Cortex of kidney (tissue), 1 donor: ENCODE measurements at places on chromosomes 2 and 18.

DNA sequence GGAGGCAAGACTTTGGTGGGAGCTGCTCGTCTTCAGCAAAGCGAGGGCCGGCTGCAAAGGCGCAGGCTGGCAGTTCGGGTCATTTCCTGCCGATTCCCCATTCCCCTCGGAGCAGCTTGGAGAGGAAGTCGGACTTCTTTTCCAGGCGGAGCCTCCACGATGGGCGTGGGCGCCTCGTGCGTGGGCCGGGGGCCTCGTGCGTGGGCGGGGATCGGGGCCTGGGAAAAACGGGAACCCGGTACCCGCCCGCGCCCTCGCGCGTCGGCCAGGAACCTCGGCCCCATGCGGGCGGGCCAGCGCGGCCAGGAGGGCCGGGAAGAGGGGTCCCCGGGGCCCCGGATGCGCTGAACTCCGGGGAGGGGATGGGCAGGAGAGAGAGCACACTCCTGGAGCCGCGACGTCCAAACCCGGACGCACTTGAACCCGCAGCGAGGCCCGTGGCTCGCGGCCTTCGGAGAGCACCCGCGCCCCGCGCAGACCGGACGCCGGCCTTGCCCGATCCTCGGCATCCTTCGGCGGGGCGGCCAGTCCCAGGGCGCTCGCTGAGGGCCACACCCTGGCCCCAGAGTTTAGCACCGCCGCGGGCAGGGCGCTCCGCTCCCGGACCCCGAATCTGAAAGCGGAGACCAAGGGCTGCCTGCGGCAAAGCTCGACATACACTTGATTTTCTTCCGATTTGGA is 368.4 kb downstream of the MTX2 start:
- no peak for DNase-seq

DNA sequence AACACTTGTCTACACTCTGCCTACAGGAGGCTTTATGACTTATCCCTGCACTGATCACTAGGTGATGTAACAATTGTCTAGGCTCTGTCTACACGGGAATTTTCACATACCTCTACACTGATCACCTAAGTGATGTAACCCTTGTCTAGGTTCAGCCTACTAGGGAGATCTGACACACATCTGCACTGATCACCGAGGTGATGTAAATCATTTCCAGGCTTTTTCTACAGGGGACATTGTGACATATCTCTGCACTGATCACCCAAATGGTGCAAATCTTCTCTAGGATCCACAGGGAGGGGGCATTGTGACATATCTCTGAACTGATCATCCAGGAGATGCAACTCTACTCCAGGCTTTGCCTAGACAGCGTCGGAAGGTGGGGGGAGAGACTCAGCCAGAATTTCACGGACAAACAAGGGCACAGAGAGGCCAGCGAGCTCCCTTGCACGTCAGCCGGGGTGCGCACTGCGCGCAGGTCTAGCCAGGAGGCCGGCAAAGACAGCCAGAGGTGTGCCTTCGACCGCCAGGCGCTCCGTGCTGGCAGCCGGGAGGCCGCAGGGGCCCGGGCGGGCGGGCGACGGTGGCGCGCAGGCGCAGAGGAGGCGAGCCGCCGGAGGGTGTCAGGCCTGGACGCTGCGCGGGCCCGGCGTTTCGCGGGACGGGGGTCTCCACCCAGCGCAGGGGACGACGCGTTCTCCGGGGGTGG is 46.9 kb upstream of the USP14 start:
- DNase-seq, result no peak

- no peak for DNase-seq
Observed at GRCh38 chr2:113131352-113132185, 4.2 kb downstream of the IL1RN start.

DNA sequence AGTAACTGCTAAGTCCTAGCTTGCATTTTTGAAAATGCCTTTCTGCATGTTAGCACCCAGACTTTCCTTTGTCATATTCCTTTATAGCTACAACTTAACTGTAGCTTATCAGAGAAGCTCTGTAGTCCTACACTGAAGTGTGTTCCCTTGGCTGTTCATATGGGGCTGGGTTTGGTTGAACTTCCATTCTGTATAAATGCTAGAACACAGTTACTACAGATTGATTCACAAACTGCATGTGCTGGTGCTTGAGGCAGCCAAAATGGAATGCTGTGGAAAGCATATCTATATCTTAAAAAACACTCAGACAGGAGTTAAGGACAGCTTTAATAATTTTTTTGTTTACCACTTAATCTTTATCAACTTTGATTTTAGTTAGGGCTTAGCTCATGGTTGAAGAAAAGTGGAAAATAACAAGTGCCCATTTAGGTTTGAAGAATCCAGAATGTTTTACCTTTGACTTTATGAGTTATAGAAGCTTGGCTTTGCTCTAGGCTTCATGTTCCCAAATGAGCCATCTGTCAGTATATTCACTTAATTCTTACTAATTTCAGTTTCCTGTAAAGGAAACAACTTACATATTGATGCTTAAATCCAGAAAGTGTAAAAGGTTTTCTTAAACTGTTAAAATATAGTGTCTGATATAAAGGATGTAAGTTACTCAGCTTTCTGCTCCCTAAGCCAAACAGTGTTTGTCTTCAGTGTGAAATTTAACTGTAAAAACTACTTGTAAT is 148.9 kb downstream of the AGPS start:
- no peak for DNase-seq

DNA sequence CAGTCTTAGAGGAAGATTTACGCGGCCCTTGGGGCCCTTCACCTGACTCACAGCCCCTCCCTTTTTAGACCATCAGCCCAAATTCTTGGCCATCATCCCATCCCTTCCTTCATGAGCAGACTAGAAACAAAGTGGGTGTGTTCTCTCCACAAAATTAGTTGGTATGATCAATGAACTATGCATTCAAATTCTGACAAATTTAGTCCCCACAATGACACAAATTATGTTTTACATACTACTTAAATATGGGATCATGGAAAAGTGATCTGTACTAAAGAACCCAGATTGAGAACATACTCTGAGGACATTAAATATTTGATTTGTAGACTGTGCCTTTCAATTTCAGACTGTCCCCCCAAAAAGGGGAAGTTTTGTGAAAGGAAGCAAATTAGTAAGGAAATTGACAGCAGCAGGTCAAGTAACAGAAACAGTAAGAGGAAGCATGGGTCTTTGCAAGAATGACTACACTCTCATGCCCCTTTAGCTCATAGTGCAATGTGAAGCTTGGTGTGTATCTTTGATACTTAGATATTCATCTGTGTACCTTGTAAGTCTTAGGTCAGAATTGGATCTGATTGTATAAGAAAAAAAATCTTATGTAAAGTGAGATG is 2.2 kb upstream of the MAPRE2 start:
- no peak for DNase-seq

GRCh38 chr2:141957321-141957720 is 173.5 kb downstream of the LRP1B start:
- DNase-seq, result no peak
